ENCODE measurements at places on chromosomes 6 and 20. TPM values are rescaled to one million over a fixed set of nuclear protein-coding genes. Genes with fewer than 3 reads are reported as not detected.

Gene ALDH8A1
- 1.4 TPM for total RNA-seq

Gene GATA5
- 0.48 TPM for total RNA-seq

Gene HLA-DMB
- total RNA-seq = 10.1 TPM

Gene OSBPL2
- 42.4 TPM for total RNA-seq

Gene ZBTB9
- 10.4 TPM for total RNA-seq

Gene DEFB114
- not detected for total RNA-seq

Gene SRMS
- total RNA-seq = not detected

DNA sequence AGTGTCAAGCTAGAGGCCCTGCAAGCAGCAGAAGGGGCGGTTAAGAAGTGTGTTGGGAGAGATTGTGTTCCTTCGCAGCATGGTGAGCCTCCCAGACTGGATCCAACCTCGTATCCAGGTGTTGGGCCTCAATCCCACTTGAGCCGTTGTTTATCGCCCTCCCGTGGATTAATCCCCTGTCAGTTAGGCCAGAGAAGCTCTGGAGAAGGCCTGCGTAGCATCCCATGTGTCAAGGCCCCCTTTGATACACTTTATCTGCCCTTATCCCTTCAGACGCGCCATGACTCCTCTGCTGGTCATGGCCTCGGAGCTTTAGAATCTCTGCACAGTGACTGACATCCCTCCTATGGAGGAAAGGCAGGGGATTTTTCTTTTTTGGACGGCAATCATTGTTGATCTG lies 181.0 kb downstream of the ZFP64 start:
- DNase-seq = no peak

DNA sequence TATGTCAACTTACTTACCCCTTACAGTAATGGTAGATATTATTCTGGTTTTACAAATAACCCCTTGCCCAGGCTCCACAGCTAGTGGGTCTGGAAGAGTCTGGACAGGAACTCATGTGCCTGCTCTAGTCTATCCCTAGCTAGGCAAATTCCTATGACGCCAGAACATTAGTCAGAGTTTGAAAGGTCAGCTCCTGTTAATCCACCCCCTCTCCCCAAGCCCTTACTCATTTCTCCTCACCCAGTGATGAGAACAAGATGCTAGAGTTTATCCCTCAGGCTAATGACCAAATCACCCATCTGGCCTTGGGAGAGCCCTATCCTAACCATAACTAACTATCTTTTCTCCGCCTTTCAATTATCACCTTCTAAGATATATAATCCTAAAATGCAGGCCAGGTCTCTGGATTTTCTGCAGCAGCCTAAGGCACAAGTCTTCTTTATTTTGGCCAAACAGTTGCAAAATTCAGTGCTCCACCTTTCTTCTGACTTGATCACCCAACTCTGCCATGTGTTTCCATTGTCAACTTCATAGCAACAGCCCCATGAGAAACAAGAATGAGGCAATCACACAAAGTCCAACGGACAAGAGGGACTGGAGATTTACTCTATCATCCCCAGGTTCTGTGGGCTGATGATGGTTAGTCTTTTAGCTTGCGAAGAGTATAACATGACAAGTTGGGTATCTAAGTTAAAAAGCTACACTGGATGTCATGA lies 113.3 kb downstream of the TASP1 start:
- DNase-seq = no peak

DNA sequence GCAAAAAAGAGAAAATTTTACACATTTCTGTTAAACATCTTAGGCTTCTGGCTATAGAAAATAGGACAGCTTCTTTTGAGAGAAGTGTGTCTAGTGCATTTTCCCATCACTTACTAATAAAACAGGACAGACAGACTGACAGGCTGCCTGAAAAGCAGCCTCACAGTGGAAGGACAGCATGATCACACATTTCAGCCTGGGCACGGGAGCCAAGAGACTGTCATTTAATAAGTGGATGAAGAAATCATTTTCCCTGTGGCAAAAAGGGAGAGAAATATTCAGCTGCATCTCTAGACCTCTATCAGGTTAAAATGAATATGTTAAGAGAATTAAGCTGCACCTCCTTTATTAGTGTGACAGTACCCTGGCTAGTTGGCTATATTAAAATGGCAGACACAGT lies 960.5 kb downstream of the KIF16B start:
- no peak for DNase-seq

DNA sequence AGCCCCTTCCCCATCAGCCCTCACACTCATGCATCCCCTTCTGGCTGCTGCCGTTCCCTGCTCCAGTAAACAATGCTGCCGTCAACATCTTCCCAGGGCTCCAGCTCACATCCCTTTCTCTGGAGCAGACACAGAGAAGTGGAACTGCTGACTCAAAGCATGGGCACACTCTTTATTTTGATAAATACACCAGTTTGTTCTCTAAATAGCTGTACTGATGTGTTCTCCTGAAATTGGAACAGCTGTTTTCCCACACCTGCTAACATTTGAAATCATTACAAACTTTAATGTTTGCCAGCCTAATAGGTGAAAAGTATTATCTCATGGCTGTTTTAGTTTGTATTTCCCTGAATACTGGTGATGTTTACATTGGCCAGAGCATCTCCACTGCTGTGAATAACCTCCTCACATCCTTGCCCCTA lies 102.1 kb upstream of the NXT1 start:
- DNase-seq = no peak

DNA sequence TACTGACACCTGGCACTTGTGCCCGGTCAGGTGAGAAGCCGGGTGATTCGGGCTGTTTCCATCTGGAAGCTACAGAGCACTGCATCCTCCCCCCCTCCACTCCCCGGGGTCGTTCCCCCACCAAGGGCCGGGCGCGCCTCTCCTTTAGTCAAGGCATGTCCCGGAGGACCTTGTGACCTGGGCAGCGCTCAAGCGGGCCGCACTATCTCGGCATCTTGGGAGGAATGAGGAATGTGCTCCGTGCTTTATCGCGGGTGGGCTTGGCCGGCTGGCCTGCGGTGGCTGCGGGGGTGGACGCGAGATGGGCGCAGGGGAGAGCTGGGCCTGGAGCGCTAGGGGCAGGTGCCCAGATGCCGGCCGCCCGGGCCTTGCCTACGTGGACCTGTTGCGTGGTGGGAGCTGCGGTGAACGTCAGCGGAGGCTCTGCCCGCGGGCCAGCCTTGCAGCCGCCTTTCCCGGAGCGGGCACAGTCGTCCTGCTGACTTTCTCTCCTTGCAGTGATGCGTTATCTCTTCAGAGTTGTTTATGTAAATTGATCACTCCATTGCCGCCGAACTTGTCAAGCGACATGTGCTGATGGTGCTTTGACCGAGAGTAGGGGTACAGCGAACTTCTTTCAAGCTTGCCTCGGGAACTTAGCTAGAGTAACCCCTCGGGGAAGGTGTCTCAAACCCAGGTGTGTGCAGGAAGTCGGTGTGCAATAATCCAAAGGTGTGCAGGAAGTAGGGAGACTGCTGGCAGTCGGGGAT lies 1.1 kb downstream of the LRRC1 start:
- peak; percentile 29 for DNase-seq

GRCh38 chr20:20802328-20802727 lies 89.9 kb upstream of the RALGAPA2 start:
- no peak for DNase-seq

DNA sequence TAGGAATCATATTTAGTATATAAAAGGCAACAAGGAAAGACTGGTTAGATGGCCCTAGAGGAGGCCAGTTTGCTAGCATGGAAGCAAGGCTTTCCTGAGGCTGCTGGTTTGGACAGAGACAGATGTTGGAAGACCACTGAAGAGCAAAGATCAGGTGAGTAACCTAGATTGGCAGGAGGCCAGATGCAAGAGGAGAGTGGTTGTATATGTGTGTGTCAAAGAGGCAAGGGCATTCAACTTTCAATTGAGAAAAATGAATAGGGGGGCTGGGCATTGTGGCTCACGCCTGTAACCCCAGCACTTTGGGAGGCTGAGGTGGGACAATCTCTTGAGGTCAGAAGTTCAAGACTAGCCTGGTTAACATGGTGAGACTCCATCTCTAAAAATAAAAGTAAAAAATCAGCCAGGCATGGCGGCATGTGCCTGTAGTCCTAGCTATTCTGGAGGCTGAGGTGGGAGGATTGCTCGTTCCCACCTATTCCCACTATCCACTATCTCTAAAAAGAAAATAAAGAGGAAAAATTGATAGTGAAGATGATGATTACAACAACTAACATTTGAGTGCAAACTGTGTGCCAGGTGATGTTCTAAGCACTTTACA lies 79.8 kb downstream of the PRDM1 start:
- DNase-seq = no peak

DNA sequence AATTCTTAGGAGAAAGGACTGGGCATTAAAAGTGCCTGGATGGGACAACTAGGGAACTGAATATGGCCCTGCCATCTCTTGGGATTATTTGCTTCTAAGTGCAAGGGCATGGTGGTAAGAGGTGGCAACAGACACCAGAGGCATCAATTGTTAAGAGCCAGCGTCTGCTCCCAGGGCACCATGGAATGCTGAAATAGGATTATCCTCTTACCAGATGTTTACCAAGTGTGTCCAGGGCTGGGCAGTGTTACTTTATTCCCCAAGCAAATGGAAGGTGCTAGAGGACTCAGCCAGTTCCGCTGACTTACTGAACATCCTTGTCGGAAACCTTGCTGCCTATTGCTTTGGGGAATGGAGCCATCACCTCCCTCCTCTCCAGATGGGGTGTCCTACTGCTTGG lies 273.6 kb upstream of the SUPT3H start:
- DNase-seq = no peak

- no peak for DNase-seq
These were observed 564.0 kb downstream of the CD109 start for GRCh38 chr6:74259981-74260380.

DNA sequence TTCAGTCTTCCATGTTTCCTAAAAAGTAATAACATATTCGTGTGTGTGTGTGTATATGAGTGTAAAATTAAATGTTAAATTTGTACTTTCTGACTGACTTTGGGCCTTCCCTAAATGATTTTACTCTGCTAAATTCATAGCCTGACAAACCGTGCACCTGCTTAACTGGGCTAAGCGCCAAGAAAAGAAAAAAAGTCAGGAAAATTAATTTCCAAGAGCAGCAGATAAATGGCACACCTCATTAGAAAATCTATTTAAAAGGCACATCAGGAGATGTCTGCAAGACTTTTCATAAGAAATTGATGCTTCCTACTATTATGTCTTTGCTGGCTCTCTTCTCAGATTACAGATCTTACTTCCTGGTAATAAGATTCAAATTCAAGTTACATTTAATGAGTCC lies 72.4 kb downstream of the TRDN start:
- no peak for DNase-seq

GRCh38 chr6:38773338-38773737 lies 58.2 kb downstream of the DNAH8 start:
- no peak for DNase-seq

- DNase-seq = no peak
These were observed 21.0 kb downstream of the COL9A1 start for GRCh38 chr6:70281923-70282311.

Data from umbilical cord (tissue), 2 donors.